ENCODE measurements at places on chromosomes 1 and 21.

DNA sequence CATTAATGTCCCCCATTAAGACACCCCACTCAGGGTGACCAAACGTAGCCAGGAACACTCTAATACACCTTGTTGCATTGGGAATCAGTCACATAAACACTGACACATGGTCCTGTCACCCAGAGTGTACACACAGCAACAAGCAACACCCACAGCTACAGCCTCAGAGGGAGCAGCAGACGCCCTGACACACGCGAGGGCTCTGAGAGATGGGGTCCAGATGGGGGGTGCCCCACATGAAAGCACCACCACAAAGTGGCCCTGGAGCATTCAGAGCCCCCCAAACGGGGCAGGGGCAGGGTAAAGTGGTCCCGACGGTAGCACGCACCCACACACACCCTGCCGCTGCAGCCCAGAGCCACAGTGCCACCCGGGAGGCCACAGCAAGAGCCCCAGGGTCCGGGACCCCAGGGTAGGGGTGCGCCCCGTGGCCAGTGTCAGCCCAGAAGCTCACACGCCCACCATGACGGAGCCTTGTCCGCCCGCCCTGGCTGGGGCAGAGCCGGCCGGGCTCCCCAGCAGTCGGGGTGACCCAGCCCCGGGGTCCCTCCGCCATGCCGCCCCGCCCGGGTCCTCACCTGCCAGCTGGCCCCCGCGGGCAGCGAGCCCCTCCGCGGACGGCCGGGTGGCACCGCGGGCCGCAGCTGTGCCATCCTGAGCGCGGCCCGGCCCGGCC, 47.3 kb downstream of the RAP1GAP start:
- DNase-seq: no peak

- no peak for DNase-seq
Observed at GRCh38 chr21:35882791-35883240, 177.5 kb downstream of the SETD4 start.

GRCh38 chr1:166379447-166379846, 212.6 kb upstream of the FAM78B start:
- DNase-seq: no peak

- DNase-seq: no peak
Observed at GRCh38 chr1:170853302-170853701, 82.0 kb upstream of the MROH9 start.

- peak; percentile 37 for DNase-seq
Observed at GRCh38 chr1:228511546-228512445, 24.6 kb downstream of the RNF187 start.

DNA sequence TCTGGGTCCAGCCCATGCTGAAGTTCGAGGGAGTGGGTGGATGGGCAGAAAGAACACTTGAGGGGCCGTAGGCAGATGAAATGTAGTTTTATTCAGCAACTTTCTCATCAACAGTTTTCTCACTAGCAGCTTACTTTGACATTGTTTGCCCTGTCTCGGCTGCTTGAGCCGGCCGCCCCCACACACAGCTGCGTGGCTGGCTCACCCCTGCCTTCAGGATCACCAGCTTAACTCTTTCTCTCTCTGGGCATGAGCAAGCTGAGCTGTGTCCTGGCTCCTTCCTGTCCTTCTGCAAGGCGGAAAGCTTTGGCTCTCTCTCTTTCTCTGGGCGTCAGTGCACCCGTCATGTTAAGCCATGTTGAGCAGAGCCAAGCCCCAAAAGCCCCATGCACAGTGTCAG, 104.4 kb upstream of the GNG12 start:
- no peak for DNase-seq

DNA sequence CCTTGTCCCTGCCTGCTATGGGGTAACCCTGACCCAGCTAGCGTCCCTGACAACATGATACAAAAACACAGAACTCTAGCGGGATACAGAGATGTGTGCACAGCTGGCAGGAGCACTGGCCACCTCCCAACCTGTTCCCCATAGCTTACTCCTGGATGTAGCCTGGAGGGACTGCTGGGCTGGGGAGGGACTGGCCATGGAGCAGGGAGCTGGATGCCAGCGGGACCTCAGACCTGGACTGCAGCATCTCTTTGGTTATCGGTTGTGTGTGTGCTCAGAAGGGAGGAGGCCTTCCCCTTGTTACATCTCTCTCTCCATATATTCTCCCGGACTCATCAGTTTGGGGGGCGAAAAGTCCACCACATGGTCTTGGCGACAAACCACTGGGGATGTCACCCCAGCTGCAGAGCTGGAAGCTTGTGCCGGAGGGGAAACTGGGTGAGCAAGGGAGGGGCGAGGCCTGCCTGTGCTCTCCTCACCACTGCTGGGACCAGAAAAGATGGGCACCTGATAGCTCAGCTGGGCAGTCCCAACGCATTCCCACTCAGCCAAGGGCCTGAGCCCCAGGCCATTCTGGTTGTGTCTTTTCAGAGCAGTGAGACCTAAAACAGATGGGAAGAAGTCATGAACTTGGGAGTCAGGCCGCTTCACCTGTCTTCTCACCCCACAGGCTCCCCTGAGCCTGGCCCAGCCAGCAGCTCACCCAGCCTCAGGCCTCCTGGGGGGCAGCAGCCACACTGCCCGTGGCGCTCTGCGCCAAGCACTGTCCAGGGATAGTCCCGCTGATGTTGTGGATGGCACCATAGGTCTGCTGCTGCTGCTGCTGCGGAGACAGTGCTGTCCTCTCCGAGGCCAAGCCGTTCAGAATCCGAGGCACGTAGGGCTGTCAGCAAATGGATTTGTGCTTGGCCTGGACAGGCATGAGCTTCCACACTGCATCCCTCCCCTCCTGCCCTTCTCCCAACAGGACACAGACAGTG, 35.6 kb downstream of the TMEM63A start:
- no peak for DNase-seq

GRCh38 chr1:177710696-177711620, 258.9 kb downstream of the SEC16B start:
- no peak for DNase-seq

- DNase-seq: no peak
Observed at GRCh38 chr21:17709266-17709611, 96.5 kb upstream of the BTG3 start.

DNA sequence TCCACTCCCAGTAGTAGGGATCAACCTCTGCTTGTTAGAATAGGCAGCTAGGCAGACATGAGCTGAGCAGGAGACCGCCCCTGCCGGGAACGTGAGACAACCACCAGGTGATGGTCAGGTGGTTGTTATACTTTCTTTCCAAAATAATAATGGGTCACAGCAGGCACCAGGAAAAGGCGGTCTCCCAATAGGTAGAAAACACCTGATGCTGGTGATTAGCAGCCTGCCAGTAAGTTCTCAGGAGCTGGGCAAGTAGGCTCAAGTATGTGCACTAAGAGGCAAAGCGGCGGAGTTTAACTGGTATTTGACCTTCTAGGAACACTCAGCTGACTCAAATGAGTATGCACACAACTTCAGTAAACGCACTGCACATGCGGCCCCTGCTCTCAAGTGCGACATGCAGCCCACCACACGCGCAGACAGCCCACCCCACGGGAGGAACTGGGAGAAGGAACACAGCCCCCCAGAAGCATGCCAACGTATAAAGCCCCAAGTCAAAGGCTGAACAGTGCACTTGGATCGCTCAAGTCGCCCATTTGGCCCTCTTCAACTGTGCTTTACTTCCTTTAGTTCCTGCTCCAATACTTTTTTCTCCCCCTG, 80.0 kb downstream of the DESI2 start:
- no peak for DNase-seq

DNA sequence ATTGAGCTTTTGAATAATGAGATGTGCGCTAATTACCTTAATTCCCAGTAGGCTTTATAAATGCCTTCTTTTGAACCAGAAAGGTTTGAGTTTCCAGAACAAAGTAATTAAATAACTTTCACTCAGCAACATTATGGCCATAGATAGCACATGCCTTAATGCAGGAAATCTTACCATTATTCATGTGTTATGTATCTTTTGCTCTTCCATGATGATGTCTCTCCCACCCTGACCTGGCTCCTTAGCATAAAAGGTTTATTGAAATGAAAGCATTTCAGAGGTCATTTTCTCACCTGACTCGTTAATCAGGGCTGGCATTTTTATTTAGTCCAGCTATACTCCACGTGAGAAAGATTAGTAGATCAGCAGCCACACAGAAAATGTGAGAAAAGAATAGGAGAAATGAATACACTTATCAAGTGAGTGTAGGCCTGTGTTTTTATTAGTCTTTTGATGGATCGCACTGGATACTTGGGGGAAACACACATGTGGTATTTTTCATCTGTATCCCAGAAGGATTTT, 180.2 kb downstream of the ATP6V1G3 start:
- no peak for DNase-seq

DNA sequence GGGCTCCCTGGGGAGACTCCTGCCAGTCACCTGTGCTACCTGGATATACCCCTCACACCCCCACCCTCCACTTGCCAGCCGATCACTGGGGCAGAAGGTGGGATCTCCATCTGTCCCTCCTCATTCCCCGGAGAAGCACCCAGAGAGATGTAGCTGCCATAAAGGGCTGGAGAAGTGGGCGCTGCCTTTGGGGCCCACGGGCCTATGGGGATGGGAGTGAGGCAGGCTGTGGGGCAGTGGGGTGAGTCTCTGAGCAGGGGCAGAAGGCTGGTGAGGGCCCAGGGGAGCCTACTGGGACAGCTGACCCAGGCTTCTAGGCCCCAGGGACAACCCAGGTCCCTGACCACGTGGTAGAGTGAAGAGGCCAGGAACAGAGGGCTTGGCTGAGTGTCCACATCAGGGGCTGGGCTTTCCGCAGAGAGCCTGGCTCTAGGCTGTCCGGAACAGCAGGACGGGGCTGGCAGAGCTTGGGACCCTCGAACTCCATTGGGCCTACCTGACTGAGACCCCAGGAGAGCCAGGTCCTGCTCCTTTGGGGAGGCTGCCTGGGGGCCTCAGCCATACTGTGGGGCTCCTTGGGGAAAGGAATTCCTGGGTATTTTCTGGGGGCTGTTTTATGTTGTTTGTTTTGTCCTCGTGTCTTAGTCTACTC, 205.9 kb upstream of the VAMP3 start:
- no peak for DNase-seq

DNA sequence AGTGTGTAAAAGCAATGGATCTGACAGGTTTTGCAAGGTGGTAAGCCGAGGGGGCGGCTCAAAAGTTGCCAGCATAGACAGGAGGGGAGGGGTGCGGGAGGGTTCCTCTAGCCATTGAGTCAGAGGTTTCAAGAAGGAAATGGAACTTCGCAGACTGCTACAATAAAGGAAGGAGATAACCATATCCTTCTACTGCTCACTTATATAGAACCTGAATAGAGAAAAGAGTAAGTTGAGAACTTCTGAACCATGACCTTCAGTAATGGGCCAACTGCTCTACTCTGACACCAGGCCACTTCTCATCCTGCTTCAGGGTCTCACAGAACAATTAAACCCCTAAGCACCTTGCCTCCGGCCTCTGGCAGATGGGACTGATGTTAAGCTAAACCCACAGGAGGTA, 26.3 kb upstream of the BCAR3 start:
- DNase-seq: no peak

GRCh38 chr1:174995121-174995520, 4.6 kb upstream of the CACYBP start:
- DNase-seq: no peak

DNA sequence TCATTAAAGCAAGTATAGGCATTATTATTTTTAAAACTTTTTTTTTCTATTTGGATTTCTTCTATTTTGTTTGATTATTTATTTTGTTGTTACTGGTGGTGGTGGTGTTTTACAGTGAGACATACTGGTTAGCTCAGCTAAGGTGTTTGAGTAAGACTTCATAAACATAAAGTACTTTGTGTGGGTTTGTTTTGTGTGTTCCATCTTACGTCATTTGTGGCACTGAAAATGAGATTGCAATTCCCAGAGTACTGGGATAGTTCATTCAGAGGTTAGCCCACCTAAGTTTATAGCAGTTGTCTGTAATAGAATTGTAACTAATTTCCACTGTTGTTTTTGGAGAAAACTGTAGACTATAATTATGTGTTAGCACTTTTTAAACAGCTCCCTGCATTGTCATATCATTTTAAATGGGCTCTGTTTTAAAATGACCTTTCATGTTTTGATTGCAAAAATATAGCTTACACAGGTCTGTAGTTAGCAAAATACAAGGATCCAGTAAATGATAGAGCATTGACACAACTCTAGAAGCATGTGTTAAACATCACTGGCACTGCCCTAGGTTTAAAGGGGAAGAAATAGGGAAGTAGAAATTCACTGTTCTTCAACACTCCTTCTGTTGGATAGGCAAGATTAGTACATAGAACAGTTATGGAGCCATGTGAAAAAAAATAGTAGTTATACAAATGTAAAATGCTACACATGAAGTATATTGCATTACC, 171.7 kb downstream of the NFIA start:
- DNase-seq: no peak

- DNase-seq: no peak
Observed at GRCh38 chr1:157595356-157595755, 2.5 kb downstream of the FCRL4 start.

DNA sequence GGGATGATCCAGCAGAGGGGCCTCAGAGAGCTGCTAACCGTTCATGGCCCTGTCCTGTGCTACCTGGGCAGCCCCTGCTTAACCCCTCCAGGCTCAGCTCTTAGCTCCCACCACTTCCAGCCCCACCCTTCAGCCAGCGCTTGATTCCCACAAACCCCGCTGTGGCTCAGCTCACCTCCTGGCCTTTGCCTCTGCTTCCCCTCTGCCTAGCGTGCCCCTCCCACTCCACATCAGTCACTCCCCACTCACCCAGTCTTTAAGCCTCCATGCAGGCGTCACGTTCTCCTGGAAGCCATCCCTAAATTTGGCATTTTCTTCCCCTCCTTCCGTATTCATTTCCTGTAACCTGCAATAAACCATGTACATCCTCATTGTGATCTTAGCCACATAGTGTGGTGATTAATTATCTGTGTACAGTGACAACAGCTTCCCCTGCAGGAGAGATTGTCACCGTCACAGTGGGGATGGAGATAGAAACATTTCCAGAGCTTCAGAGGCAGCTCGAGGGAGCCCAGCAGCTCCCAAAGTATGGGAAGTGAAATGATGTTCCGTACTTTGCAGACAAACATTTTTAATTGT, 65.5 kb downstream of the EPHB2 start:
- DNase-seq: no peak

DNA sequence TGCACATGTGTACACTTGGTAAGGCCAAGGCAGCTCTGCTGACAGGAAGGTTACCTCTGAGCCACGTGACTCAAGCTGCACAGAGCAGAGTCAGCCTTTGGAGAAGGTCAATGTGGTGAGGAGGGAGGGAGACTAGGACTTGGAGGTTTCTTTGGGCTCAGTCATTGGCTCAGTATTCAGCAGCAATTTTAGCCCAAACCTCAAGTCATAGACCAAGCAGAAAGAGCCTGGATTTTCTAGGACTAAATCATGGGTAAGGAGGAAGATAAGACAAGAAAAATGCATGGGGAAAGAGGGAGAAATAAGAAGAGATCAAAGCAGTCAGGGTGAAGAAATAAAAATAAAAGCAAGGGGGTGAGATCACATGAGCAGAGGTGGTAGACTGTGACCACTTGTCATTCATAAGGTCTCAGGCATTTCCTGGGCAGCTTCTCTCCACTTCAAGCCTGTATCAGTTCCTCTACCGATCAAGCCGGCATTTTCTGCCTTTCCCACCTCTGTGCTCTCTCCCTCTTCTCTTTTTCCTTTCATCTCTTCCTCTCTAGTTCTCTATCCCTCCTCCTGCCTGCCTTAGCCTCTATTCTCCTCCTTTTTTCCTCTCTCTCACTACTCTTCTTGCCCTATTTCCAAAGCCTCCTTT, 51.7 kb upstream of the DUSP10 start:
- no peak for DNase-seq
